ENCODE measurements at places on chromosomes 1 and 21.

GRCh38 chr1:26081267-26082019 lies 14.0 kb upstream of the TRIM63 start:
- no peak for DNase-seq

DNA sequence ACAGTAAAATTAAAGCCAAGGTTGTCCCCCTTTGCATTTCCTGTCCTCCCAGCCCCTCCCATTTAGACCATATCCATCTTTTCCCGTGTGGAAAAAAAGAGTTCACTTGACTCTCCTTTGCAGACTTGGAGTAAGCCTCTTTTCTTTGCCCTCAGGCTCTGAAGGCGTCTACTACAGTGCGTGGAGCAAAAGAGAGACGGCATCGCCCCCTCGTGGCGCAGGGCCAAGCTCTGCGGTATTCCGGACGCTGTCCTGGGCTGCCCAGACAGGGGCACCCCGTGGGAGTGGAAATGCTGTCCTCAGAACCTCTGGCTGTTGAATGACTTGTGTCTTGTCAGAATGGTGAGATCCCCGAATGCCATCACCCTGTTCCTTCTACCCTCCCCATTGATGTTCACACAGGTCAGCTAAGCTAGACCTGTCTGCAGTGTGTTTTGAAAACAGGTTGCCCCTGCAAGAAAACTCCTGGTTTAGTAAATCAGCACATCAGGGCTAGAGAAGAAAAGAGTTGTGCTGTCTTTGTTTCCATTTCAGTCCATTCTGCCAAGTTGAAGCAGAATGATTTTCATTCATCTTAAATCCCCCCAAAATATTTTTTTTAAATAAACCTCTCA lies 12.3 kb upstream of the GJA8 start:
- DNase-seq, result peak; percentile 45

- no peak for DNase-seq
These were observed 84.1 kb downstream of the RIPK4 start for GRCh38 chr21:41682719-41683179.

- no peak for DNase-seq
These were observed 37.7 kb upstream of the COL6A1 start for GRCh38 chr21:45943630-45944540.

DNA sequence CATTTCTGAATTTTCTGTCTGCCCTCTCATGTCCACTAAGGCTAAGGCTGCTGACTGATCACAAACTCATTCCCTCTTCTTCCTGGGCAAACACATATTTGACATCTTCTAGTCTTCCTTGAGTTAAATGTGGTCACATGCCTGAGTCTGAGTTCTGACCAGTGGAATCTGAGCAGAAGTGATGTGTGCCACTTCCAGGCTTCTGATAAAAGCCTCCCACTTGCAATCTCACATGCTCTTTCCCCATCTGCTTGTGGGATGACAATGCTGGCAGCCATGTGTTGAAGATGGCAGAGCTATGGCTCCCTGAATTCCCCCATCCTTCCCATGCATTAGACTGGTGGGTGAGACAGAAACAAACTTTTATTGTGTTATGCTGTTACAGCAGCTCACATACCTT lies 149.9 kb upstream of the ZNF648 start:
- no peak for DNase-seq

DNA sequence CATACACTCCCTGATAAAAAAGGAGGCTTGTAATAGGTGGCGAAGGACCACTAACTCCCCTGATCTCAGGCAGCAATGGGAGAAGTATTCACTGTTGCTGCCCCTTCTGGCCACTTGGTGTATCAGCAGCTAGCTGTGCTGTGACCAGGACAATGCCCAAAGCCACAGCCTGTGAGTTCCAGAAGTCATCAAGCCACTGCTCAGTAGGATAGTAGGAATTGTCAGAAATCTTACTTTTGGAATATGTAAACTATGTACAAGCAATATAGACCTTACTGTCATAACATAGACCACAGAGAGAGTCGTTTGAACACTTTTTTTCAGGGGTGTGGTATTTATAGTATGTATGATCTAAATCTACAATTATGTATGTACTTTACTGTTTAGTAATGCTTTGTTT lies 248.3 kb upstream of the CAMK1G start:
- peak; percentile 14 for DNase-seq

GRCh38 chr1:154635171-154635570 lies 27.2 kb upstream of the ADAR start:
- DNase-seq, result no peak

- peak; percentile 72 for DNase-seq
These were observed 271.0 kb downstream of the TRABD2B start for GRCh38 chr1:47725992-47726855.

- peak; percentile 60 for DNase-seq
These were observed 409 bp upstream of the HIVEP3 start for GRCh38 chr1:41919131-41919530.

DNA sequence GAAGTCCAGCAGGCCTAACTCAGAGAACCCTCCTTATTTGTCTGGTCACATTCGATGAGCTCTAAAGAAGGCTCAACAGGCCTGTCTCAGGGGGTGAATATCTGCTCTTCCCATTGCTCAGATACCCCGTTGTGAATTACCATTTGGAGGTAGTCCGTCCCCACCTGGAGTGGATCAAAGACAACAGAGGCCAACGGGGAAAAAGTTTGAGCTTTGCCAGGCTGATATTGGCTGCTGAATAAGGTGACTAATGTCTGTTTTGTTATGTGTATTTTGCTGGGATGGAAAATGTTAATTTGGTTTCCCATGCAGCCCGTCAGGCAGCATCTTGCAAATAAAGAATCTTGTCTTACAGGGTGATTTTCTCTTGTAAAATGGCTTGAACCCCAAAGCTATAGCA lies 69.2 kb upstream of the EPS8L3 start:
- no peak for DNase-seq

- no peak for DNase-seq
These were observed 138.6 kb upstream of the BRINP3 start for GRCh38 chr1:190616235-190616634.

GRCh38 chr1:112707221-112708001 lies 484 bp upstream of the RHOC start:
- DNase-seq, result peak; percentile 80

DNA sequence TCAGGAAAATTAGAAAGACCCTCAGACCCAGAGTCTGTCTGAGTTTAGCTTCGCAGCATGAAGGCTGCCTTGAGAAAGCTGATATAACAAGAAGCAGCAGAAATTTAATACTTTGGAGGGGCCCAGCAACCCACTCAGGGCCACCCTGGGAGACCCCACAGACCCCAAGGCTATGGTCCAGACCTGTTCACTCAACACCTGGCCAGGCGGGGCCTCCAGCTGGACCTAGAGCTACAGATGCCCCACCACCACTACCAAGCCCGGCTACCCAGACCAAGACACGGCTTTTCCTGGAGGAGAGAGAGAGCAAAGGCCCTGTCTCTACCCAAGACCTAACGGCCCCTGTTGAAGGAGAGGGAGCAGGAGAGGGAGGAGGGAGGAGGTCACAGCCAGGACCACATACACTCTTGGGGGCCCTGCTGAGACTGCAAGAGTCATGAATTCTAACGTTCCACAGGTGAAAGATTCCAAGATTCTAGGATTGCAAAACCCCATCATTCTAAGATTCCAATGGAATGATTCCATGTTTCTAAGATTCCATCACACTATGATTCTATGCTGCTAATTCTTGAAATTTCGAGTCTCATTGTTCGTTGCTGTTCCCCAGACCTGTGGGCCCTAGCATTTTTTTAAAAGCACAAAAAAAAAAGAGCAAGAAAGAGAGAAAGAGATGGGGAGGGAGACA lies 53.2 kb downstream of the LACTBL1 start:
- no peak for DNase-seq

GRCh38 chr1:6197746-6198427 lies 1.5 kb downstream of the RPL22 start:
- no peak for DNase-seq

- no peak for DNase-seq
These were observed 473 bp upstream of the BRDT start for GRCh38 chr1:91948501-91949355.

- DNase-seq, result peak; percentile 39
These were observed 5.3 kb downstream of the DSCAM start for GRCh38 chr21:40841524-40842196.

- no peak for DNase-seq
These were observed 14.0 kb upstream of the ALX3 start for GRCh38 chr1:110084227-110085078.

- no peak for DNase-seq
These were observed 12.5 kb downstream of the ACTRT2 start for GRCh38 chr1:3033790-3034090.

GRCh38 chr1:41098730-41099460 lies 77.4 kb upstream of the SLFNL1 start:
- no peak for DNase-seq

GRCh38 chr1:61659061-61659460 lies 65.9 kb downstream of the TM2D1 start:
- no peak for DNase-seq

GRCh38 chr1:207891148-207891547 lies 19.8 kb downstream of the CD34 start:
- no peak for DNase-seq

DNA sequence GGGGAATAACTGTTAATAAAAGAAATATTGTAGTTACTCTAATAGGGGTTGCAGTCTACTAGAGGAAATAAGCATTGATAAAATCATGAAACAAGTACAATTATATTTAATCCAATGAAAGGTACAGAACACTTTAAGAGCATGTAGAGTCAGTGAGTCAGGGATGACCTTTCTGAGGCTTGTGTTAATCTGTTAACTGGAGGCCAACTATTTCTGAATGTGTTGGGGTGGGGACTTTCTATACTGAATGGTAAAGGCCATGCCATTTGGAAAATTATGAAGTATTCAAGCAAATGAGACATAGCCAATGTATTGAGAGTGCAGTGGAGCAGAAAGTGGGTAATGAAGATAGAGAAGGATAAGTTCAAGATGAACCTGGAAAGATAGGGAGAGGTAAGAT lies 646.2 kb downstream of the ADGRL2 start:
- DNase-seq, result no peak

GRCh38 chr21:17250778-17251241 lies 262.0 kb upstream of the CXADR start:
- peak; percentile 44 for DNase-seq

DNA sequence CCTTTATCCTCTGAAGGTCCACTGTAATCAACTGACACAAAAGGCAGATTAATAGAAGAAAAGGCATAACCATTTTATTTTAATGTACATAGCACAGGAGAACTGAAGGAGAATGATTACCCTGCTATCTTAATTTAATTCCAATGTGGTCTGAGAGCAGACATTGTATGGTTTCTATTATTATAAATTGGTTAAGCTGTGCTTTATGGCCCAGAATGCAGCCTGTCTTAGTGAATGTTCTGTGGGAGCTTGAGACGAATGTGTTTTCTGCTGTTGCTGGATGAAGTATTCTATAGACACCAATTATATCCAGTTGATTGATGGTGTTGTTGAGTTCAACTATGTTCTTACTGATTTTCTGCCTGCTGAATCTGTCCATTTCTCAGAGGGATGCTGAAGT lies 25.0 kb upstream of the SLC2A1 start:
- no peak for DNase-seq

- DNase-seq, result peak; percentile 3
These were observed 60.0 kb downstream of the POFUT2 start for GRCh38 chr21:45227735-45228134.

GRCh38 chr1:7478142-7478790 lies 292.8 kb upstream of the VAMP3 start:
- no peak for DNase-seq

- DNase-seq, result no peak
These were observed 55.3 kb downstream of the PTPN14 start for GRCh38 chr1:214496126-214496525.

DNA sequence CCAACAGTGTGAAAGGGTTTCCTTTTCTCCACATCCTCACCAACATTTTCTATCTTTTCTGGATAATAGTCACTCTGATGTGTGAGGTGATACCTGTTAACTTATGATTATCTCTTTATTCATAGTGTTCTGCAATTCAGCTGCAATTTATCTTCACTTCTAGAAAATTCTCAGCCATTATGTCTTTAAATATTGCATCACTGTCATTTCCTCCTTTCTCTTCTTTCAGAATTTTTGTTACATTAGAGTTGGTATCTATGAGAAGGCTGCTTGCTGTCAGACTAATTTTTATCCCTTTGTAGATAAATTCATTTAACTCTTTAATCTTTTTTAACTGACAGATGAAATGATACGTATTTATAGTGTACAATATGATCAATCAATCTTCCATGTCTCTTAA lies 30.5 kb upstream of the ATF3 start:
- no peak for DNase-seq

DNA sequence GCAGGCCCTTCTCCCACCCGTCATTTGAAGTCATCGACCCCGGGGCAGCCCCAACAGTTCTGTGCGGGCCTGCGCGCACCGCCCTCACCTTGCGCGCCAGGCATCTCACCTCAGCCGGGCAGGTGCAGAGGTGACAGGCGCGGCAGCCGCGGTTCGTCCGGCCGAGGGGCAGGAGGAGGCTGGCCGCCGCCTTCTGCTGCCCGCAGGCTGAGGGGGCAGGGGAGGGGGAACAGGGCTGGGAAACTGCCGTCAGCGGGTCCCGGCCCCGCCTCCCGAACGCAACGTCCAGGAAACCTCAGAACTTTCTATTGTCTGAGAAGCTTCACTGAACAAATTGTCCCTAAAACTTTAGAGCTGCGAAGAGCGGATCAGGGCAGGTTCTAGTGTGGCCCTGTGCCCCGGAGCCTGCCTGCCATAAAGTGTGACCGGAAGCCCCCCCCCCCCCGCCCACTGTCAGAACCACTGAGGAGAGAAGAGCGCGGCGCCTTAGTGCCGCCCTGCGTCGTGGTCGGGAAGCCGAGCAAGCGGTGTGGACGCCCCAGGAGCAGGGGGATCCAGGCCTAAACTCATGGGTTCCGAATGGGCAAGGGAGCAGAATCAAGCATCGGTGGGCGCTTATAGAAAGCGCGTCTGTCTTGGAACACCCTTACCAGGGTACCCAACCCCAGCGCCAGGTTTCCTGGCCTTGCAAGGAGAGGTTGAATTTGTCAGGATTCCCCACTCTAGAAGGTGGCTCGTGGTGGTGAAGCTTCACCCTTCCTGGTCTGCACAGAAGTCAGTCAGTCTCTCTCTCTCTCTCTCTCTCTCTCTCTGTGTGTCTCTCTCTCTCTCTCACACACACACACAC lies 13.3 kb upstream of the TBX15 start:
- DNase-seq, result no peak

- peak; percentile 70 for DNase-seq
These were observed 30.6 kb upstream of the CTPS1 start for GRCh38 chr1:40948741-40949443.

GRCh38 chr1:16162163-16162822 lies 6.4 kb upstream of the EPHA2 start:
- no peak for DNase-seq

GRCh38 chr1:44698138-44698537 lies 23.6 kb downstream of the ARMH1 start:
- DNase-seq, result no peak

- no peak for DNase-seq
These were observed 83.1 kb upstream of the LYPLAL1 start for GRCh38 chr1:219090607-219091006.

DNA sequence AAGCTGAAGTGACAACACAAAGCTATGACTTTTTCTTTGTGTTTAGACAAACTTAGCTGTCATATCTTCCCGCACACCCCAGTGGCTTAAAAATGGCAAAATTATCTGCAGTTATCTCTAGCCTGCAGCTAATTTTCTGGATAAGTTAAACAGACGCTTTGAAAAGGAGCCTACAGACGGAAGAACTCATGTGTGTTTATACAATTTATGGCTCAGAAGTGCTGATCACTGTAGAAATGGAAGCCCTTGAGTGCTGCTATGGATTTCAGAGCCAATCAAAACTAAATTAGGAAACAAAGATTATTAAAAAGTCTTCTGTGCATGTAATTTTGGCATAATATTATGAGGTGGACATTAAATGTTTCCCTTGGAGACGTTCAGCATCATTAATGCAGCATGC lies 11.6 kb downstream of the NTNG1 start:
- no peak for DNase-seq

Data from NCI-H774 (cell line).